ENCODE measurements at places on chromosomes 13 and 19.

DNA sequence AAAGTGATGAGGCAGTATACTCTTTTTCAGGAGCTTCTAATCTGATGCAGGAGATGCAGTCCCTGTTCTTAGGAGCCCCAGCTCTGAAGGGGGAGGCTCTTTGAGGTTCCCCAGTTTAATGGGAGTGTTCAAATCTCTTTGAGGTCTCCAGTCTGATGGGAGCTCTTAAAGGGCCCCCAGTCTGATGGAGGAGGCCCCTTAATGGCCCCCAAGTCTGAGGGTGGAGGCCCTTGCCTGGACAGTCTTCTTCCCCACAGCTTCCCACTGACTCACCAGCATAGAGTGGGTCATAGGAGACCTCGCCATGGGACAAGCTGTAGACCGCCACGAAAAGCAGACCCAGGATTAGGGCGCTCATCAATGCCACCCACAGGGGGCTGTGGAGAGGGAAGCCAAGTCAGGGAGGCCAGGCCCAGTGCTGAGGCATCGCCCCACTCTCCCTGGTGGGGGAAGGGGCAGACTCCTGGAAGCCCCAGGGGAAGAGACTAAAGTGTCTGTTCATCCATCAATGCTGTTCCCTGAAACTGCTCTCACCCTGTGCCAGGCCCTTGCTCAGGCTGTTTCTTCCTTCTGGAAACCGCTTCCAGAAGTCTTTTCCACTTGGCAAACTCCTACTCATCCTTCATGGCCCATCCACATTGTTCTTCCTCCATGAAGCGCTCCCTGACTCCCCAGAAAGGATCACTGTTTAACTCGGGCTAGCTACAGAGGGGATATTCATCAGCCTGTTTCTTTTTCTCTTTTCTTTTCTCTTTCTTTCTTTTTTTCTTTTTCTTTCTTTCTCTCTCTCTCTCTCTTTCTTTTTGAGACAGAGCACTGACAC is 2.1 kb downstream of the TM6SF2 start:
- DNase-seq = no peak

- DNase-seq = peak; percentile 86
Observed at GRCh38 chr19:50025794-50026549, at the start of gene ZNF473. TSS of gene ZNF473 (plus strand) at chr19:50026005. CDS start at chr19:50031083, 5,078 bp downstream.

DNA sequence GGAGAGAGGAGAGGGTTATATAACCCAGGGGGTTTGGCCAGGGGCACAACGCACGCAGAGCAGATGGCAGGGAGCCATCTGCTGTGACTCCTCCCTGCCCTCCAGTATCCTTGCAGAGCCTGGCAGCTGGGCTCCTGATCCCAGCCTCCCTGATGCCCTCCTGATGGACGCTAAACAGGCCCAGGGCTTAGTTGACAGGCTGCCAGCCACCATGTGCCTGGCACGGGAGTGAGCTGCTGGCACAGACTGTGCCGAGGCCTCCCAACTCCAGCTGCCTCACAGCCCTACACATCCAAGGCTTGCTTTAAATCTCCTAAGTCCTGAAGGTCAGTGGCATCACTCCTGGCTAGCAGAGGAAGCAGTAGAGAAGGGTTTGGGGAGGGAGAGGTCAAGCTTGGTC is 16.7 kb downstream of the SYDE1 start:
- no peak for DNase-seq

DNA sequence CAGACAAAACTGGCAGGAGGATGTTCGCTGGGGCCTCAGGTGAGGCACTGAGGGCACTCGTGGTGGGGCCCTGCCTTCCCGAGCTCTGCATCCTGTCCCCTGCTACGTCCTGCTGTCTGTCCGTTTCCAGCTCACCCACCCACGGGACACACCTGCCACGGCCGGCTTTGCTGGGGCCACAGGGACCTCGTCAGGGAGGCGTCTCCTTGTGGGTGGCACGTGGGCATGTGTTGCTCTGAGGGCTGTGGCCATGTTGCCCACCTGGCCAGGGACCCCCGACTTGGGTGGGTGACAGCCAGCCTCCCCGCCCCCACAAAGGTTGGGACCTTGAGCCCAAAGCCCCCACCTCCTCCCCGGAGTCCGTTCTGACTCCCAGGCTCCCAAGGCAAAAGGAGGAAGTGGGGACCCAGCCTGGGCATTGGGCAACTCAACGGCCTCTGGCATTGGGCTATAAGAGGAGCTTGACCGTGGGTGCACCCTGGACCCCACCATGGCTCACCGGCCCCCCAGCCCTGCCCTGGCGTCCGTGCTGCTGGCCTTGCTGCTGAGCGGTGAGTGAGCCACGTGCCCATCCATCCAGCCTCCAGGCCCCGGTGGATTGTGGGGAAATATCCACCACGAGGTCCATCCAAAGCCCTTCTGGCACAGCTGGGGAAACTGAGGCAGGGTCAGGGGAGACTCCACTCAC is at the start of gene PRTN3:
Gene PRTN3 (plus strand): TSS at position 481 of the 688 bp plus-strand sequence. CDS start 10 bp downstream, at position 491.
- DNase-seq = no peak

- no peak for DNase-seq
Observed at GRCh38 chr19:17289489-17289888, 7.8 kb downstream of the ANKLE1 start.

DNA sequence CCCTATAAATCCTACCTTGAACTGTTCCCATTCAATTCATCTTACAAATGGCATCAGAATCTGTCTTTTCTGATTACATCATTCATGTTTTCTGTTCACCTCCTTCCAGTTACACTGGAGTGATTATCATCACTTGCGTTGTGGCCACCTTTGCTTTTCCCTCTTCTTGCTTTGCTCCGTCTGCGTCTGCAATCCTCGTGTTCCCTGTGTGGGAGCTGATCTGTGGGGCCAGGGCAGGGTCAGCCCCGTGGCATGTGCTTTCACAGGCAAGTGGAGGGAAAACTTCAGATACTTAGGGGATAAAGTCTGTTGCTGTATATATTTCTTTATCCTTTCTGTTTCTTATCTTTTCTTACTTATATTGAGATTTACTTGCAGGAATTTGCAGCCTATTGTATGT is 277.7 kb downstream of the SLC7A1 start:
- no peak for DNase-seq

- DNase-seq = no peak
Observed at GRCh38 chr13:96783057-96783456, 211.2 kb downstream of the OXGR1 start.

DNA sequence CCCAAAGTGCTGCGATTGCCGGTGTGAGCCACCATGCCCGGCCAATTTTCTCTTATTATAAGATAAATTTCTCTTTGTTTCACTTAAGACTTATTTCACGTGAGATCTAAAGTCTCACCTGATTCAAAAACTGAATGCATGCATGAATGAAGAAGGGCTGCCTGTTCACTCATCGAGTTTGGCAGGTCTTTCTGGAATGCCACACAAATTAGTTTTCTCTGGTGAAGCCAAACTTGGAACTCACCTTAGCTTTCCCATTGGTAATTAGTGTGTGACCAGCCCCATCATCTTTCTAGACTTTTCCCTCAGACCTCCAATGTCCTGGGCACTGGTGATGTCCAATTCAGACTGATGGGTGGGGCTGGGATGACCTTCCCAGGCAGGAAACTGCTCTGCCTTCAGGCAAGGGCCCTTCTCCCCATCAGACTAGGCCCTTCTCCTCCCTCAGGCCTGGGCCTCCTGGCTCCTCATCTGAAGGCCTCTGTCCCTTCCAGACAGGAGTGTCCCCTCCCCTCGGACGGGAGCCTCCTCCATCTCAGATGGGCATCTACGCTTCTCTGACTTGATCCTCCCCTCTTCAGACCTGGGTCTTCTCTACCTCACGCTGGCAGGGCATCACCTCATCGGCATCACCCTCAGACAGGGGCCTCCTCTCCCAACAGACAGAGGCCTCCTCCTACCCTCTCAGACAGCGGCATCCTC is 14.4 kb downstream of the C3 start:
- no peak for DNase-seq

- DNase-seq = no peak
Observed at GRCh38 chr13:36072152-36072935, 58.8 kb downstream of the DCLK1 start.

- DNase-seq = no peak
Observed at GRCh38 chr13:98305670-98306069, 128.6 kb upstream of the RNF113B start.

- no peak for DNase-seq
Observed at GRCh38 chr19:45076851-45077730, 813 bp upstream of the ZNF296 start.

GRCh38 chr13:48595431-48596429 is 58.0 kb upstream of the CYSLTR2 start:
- DNase-seq = peak; percentile 16

GRCh38 chr13:38141792-38142191 is 207.9 kb upstream of the UFM1 start:
- no peak for DNase-seq

DNA sequence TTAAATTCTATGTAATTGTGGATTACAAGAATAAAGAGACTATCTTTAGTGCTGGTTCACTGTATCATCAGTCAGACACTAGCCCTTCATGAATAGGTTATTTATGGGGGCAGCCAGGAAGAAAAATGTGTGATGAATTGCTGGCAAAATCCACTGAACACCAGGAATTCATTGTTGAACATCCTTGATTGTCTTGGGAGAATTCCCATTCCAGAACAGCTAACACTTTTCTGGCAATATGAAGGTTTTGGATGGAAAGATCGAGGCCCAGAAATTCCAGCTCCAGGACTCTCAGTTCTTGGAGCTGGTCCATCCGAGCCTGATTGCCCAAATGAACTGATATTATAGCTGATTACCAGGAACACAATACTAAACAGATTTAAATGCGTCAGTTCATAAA is 11.5 kb upstream of the SPART start:
- no peak for DNase-seq

DNA sequence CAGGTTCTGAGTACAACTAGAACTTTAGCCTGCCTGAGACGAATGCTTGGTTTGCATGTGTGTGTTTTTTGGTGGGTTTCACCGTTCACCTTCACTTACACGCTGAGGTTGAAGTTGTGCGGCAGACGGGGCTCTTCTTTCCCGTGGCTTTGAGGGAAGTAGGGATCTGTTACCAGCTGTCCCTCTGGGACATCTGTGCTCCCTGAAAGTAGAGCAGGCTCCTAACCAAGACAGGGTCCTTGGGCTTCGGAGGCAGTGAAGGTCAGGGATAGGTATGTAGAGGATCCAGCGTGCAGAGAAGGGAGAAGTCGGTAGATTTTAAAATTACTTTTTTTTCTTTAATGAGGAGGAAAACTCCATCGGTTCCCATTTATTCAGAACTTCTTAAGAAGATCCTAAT is 48.7 kb downstream of the ZNF536 start:
- DNase-seq = no peak

DNA sequence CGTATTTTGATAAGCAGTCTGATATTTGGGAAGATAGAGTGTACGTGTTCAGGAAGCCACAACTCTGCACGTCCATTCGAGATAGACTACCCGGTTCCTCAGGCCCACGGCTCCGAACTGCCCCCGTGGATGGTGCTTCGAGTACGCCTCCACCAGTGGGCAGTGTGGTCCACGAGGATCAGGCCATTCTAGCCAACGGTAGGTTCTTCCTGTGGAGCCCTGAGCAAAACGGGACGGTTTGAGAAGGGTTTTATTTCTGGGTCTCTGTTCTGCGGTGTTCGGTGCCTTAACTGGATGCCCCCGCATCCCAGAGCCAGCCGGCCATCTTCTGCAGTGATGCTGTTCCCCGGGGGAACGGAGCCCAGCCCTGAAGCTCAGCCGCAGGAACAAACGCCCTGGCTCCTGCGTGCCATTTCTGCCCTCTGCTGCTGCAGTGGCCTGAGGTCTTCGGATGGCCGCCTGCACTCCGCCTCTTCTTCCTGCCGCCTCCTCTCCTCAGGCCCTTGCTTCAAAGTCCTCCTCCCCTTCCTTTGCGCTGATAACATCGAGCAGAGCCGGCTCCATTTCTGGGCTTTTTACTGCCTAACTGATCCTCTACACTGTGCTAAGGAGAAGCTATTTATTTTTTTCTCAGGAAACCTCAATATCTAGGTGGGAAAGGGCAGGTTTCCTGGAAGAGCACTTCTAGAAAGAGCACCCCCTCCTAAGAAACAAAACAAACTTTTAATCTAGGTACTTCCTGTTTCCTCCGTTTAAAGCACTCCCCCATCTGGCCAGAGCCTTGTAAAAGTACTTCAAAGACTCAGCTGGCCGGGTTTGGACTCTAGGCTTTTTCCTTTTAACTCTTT is 36.2 kb upstream of the SLC46A3 start:
- DNase-seq = no peak

DNA sequence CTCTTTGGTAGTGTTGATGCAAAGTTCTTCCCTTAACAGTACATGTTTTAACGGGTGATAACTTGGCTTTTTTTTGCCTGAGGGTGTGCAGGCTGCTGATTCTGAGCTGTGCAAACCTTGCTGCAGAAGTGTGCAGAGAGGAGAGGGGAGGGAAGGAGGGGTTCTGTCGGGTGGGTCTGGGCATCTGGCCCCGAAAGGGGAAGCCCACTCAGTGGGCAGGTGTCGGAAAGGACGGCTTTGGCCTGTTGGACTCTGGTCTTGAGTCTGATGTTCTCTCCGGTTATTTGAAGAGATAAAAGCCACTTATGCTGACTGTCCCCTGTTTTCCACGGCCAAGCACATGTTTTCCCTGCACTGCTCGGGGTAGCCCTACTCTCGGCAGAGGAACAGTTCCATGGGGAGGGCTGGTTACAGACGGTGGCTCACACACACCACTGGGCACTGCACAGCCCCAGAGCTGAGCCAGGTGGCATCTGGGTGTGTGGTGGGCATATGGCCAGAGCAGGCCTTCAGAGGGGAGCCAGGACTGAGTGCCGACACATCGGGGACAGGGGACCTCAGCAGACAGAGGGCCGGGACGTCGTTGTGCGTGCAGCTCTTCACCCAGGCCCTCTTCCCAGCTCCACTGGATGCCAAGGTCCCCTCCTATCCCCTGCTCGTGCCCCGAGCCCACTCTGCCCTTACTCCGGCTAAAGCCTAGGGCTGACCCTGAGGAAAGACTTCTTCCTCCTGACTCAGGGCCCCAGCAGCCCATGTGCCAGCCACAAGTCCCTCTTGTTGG is 93.2 kb downstream of the TEX29 start:
- DNase-seq = no peak

- no peak for DNase-seq
Observed at GRCh38 chr19:18768997-18769891, 21.9 kb downstream of the COMP start.

DNA sequence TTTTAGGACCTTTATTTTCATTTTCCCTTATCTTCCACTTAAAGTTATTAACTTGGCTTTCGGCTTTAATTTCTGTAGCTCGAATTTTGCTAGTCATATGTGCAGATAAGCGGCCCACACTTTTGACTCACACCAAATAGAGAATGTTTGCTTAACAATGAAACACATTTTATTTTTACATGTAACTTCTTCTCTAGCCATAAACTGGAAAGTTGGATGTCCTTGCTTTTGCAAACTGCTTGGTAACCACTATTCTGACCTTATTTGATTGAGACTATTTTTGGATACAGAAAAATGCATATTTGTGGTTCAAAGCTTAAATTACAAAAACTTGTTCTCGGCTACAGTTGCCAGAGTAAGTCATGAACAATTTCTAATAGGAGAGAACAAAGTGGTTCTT is 600.0 kb downstream of the KCTD12 start:
- DNase-seq = no peak

Measured in effector memory CD4-positive, alpha-beta T cell (primary cell).